CD4-positive, CD25-positive, alpha-beta regulatory T cell (primary cell): ENCODE measurements at places on chromosomes 2 and 18.

GRCh38 chr18:77013811-77014521 lies 118.6 kb downstream of the MBP start:
- H3K4me1 ChIP-seq = no peaks in the 10 kb centered on the region
- DNase-seq = no peak
- H3K27ac ChIP-seq = no peak overlapping the region
- H3K4me3 ChIP-seq = no peak overlapping the region
- peaks cover 85% of the 10 kb centered on the region for H3K36me3 ChIP-seq

- H3K27ac ChIP-seq = no peak overlapping the region
- no peaks in the 10 kb centered on the region for H3K36me3 ChIP-seq
- H3K27me3 ChIP-seq = no peaks in the 10 kb centered on the region
- H3K4me3 ChIP-seq = no peak overlapping the region
- H3K4me1 ChIP-seq = no peaks in the 10 kb centered on the region
Observed at GRCh38 chr2:240197462-240198139, 57.1 kb upstream of the OTOS start.

- no peak overlapping the region for H3K4me3 ChIP-seq
- no peaks in the 10 kb centered on the region for H3K36me3 ChIP-seq
- H3K27me3 ChIP-seq = no peaks in the 10 kb centered on the region
Observed at GRCh38 chr2:129709956-129710598, 269.4 kb upstream of the RAB6C start.

- no peaks in the 10 kb centered on the region for H3K27me3 ChIP-seq
- no peak for DNase-seq
- no peak overlapping the region for H3K27ac ChIP-seq
- no peaks in the 10 kb centered on the region for H3K36me3 ChIP-seq
Observed at GRCh38 chr2:154623819-154624218, 74.7 kb upstream of the KCNJ3 start.

- H3K27me3 ChIP-seq = no peaks in the 10 kb centered on the region
- no peak for DNase-seq
- H3K36me3 ChIP-seq = no peaks in the 10 kb centered on the region
- H3K4me3 ChIP-seq = no peak overlapping the region
- H3K4me1 ChIP-seq = no peaks in the 10 kb centered on the region
- H3K27ac ChIP-seq = no peak overlapping the region
Observed at GRCh38 chr18:54392543-54393023, 34.9 kb downstream of the C18orf54 start.

- H3K36me3 ChIP-seq = no peaks in the 10 kb centered on the region
- no peaks in the 10 kb centered on the region for H3K27me3 ChIP-seq
- H3K27ac ChIP-seq = no peak overlapping the region
- no peaks in the 10 kb centered on the region for H3K4me1 ChIP-seq
- no peak for DNase-seq
Observed at GRCh38 chr18:53817976-53818950, 406.2 kb downstream of the MBD2 start.

GRCh38 chr2:220513573-220514288 lies 886.3 kb downstream of the SLC4A3 start:
- no peak for DNase-seq
- no peaks in the 10 kb centered on the region for H3K27me3 ChIP-seq
- no peaks in the 10 kb centered on the region for H3K36me3 ChIP-seq
- H3K4me3 ChIP-seq = no peak overlapping the region

GRCh38 chr2:204670124-204670523 lies 124.8 kb downstream of the PARD3B start:
- no peaks in the 10 kb centered on the region for H3K36me3 ChIP-seq
- no peak overlapping the region for H3K4me3 ChIP-seq
- peaks cover 2% of the 10 kb centered on the region for H3K27me3 ChIP-seq
- H3K27ac ChIP-seq = no peak overlapping the region

DNA sequence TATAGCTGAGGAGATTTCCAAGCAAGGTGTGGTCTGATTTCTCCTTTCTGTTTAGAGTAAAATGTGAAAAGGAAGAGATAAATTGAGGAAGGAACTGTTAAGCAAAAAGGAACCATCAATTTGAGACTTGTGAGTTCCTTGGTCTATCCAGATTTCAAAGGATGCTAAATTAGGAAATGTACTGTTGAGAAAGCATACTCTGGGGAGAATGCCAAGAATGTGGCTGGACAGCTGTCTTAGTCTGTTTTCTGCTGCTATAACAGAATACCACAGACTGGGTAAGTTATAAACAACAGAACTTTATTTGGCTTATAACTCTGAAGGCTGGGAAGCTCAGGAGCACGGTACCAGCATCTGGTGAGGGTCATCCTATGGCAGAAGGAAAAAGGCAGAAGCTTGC lies 1097.2 kb downstream of the TDRD15 start:
- DNase-seq = no peak
- H3K4me3 ChIP-seq = no peak overlapping the region
- no peaks in the 10 kb centered on the region for H3K27me3 ChIP-seq
- H3K27ac ChIP-seq = no peak overlapping the region
- H3K36me3 ChIP-seq = no peaks in the 10 kb centered on the region
- H3K4me1 ChIP-seq = no peaks in the 10 kb centered on the region

DNA sequence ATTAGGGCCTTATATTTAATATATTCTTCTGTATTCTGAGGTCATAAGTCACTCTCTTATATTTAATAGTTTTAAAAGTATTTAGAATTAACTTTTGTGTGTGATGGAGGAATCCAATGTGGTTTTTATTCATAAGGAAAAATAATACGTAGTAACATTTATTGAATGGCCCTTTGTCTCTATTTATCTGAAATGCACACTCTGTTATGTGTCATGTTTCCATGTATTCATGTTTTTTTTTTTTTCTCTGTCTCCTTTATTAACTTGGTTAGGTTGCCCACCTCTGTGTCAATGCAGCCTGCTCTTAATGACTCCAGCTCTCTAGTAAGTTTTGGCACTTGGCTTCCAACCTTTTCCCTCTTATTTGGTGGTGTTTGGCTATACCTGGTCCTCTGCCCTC lies 33.8 kb downstream of the RNF144A start:
- H3K36me3 ChIP-seq = no peaks in the 10 kb centered on the region
- no peak for DNase-seq
- H3K4me1 ChIP-seq = no peaks in the 10 kb centered on the region
- no peak overlapping the region for H3K27ac ChIP-seq
- no peak overlapping the region for H3K4me3 ChIP-seq
- no peaks in the 10 kb centered on the region for H3K27me3 ChIP-seq

- no peak overlapping the region for H3K27ac ChIP-seq
- H3K4me1 ChIP-seq = no peaks in the 10 kb centered on the region
- no peak for DNase-seq
- no peak overlapping the region for H3K4me3 ChIP-seq
- no peaks in the 10 kb centered on the region for H3K36me3 ChIP-seq
Observed at GRCh38 chr2:50546790-50547189, 485.1 kb downstream of the NRXN1 start.

DNA sequence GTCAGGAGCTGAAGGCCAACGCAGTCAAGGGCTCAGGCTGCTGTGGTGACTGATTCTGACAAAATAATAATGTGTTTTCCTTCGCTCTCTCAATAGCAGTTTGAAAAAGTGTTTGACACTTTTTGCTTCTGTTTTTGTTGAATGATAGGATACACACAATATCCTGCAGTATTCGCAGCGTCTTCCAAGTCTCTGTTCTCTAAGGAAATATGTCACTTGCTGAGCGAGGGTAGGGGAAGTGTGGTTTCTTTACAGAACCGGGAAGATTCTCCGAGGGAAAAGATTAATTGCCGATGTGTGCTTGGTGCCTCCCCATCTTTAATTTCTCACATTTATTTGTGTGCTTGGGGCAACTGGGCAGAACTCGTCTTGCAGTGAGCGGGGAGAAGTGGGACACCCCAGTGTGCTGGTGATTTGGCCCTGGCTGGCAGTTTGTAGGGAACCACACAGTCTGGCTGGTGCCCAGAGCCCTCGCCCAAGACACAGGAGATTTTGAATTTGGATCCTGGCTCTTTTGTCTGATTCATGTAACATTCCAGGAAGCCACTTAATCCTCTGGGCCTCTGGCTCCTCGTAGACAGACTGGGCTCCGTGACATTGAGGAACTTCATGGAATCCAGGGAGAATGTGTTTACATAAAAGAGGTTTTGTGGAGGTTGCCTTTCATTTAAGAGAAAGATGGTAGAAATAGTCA lies 169.4 kb downstream of the LDLRAD4 start:
- no peaks in the 10 kb centered on the region for H3K27me3 ChIP-seq
- H3K27ac ChIP-seq = no peak overlapping the region
- peaks cover 60% of the 10 kb centered on the region for H3K4me1 ChIP-seq

DNA sequence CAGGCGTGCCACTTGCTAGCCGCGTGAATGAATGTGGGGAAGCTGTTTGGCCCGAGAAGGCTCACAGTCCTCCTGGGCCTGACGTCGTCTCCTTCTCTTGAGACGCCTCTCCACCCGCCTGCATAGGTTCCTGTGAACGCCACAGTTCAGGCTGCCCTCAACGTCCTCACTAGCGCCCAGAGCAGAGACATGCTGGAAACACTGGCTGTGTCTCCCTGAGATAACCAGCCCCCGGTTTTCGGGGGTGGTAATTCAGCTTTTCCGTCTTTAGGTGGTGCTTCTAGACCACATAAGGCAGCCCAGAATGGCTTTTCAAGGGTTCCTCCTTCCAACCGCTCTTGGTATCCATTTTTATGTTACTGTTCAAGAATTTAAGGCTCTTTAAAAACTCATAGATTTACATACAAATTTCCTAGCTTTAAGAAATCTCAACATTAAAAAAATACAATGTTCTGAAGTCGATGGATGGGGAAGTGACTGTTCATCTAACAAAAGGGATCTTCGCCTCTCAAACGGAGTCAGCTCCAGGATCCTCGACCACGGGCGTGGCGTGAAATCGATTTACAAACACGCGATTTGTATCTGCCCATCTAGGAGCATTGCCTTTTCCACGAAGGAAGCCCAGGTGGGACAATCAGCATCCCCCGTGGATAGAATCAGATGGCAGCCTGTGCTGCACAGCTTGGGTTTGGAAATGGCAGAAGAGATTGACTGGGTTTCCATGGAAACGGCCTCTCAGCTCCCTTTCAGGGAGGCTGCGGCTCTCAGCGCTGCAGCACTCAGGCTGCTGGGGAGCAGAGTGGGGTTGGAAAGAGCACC lies 110.6 kb upstream of the PXDN start:
- H3K27me3 ChIP-seq = peaks cover 10% of the 10 kb centered on the region
- no peak for DNase-seq
- H3K27ac ChIP-seq = no peak overlapping the region
- no peaks in the 10 kb centered on the region for H3K4me1 ChIP-seq
